ENCODE measurements at places on chromosomes 6 and 20.

GRCh38 chr6:152821525-152821924 is 70.9 kb downstream of the VIP start:
- no peak for DNase-seq

- no peak for DNase-seq
Measured at GRCh38 chr6:63529498-63529897, 42.8 kb upstream of the LOC128125822 start.

DNA sequence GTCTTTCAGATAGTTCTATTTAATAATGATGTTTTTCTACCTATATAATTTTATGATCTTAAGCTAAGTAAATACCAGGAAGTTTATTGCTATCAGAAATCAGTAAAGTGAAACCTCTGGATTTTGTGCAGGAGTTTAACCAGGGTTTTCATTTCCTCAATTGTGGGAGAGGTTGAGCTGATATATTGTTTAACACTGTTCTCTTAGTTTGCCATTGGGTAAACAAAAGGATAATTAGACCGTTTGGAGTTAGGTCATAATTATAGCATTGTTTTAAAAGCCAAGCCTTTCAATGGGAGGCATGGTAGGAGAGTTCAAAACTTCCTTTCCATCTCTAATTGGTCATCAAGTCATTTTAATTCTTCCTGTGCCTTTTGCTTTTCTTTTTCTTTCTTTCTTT is 58.7 kb downstream of the STXBP5 start:
- no peak for DNase-seq

DNA sequence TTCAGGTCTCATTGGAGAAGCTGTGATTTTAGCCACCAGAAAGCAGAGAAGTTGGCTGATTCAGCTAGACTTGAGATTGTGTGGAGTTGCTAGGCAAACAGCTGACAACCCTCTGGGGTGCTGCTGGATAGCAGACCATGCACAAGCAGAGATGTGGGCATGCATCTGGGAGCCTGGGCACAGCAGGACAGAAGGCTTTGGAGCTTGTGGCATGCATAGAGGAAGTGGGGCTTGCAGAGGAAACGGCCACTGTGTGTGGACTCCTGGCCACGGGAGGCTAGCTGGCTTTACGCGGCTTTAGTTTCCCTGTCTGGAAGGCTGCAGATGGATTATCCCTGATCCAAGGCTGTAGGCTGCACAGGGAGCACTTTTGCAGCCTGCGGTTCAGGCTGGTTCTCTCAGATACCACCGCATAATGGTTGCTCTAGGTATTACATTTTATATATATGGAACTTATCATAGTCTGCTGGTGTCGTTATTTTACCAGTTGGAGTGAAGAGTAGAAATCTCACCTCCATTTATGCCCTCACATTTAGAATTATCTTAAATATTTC is 10.4 kb downstream of the ZNF831 start:
- DNase-seq: no peak

DNA sequence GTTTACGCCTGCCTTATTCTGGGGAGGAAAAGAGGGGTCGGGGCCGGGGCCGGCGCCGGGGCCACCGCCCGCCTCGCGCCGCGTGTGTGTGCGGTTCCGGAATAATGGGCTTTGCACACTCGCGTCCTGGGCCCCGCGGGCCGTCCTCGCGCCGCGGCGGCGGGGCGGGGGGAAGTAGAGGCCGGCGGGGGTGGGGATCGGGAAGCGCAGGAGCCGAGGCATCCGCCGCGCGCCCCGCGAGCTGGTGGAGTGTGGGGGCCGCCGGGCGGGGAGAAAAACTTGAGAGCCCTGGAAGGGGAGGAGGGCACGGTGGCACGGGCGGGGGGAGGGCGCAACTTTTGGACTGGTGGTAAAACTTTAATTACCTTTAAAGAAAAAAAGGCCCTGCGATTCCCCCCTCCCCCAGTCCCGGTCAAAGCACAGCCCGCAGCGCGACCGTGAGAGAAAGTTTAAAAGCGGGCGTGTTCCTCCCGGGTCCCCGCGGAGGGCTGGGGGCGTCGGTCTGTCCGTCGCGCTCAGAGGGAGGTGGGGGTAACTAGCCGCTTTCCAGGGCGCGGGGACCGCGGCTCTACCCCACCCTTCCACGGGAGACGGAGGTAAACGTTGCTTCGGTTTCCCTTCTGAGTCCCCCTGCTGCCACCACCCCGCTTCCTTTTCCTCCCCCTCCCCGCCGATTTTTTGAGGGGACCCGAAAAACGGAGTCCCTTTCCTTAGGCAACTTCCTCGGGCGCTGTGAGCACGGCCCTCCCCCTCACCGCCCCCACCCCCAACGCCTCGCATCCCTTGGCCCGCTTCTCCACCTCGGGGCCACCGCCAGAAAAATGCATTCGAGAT is 1.9 kb downstream of the L3MBTL3 start:
- no peak for DNase-seq

- DNase-seq: no peak
Measured at GRCh38 chr20:38633577-38634093, 32.0 kb downstream of the ARHGAP40 start.

DNA sequence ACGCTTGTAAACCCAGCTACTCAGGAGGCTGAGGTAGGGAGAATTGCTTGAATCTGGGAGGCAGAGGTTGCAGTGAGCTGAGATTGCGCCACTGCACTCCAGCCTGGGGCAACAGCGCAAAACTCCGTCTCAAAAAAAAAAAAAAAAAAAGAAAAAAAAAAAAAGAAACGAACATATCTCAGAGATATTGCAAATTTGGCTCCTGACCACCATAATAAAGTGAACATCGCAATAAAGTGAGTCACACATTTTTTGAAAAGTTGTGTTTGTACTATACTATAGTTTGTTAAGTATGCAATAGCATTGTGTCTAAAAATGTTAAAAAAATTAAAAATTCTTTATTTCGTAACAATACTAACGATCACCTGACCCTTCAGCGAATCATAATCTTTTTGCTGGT is 13.3 kb downstream of the RSPH9 start:
- no peak for DNase-seq

DNA sequence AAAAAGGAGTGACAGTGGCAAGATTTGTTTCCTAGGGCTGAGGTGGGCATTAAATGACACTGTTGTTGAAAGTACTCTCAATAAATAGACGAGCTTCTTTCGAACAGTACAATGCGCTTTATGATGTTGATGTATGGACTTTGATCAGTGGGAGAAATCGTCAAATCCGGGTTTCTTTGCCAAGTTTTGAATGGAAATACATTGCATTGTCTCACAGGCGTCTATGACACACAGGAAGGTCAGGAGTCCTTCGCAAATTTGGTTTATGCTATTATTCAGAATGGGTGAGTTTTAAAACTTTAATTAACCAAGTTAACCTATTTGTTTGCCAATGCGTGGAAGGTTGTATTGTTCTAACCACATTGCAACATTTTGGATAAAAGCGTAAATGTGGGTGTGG is 547.3 kb upstream of the SLC35B3 start:
- DNase-seq: no peak
